Trophoblast cell (in vitro differentiated cells and primary cell): ENCODE measurements at places on chromosomes 1 and 21.

GRCh38 chr1:230884646-230885045 is 16.3 kb upstream of the C1orf198 start:
- no peak overlapping the region for H3K27ac ChIP-seq
- no peaks in the 10 kb centered on the region for H3K36me3 ChIP-seq
- H3K4me1 ChIP-seq: no peaks in the 10 kb centered on the region
- H3K27me3 ChIP-seq: no peaks in the 10 kb centered on the region
- no peak overlapping the region for H3K4me3 ChIP-seq
- no peak for DNase-seq

GRCh38 chr1:174812016-174812415 is 187.7 kb upstream of the CACYBP start:
- no peak for DNase-seq
- H3K36me3 ChIP-seq: no peaks in the 10 kb centered on the region
- H3K27ac ChIP-seq: no peak overlapping the region
- H3K4me1 ChIP-seq: no peaks in the 10 kb centered on the region

DNA sequence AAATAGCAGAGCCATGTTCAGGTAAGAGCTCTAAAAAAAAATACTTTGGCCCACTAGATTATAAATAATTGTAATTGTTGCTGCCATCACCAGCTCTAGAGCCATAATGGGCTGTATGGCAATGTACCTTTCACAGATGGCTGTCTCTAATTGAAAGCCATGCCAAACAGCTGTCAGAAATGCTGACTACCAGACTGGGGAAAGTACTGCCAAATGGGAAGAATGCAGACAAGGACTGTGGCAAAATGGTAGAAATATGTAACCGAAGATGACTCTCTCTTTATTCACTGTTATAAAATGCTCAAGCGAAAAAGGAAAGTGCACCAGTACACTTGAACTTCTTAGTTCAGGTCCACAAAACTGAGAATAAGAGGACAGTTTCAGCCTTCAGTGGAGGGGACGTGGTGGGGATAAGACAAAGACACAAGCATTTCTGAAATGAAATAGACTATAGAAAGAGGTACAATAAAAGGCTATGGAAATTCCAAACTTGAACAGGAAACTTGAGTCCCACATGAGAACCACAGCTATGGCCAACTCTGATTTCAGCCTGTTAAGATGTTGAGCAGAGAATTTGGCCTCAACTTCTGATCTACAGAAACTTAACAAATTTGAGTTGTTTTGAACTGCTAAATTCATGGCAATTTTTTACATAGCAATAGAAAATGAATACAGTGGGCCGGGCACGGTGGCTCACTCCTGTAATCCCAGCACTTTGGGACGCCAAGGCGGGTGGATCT is 46.5 kb upstream of the LPGAT1 start:
- no peaks in the 10 kb centered on the region for H3K4me1 ChIP-seq
- no peak for DNase-seq
- H3K4me3 ChIP-seq: no peak overlapping the region
- H3K27me3 ChIP-seq: no peaks in the 10 kb centered on the region
- H3K27ac ChIP-seq: no peak overlapping the region

DNA sequence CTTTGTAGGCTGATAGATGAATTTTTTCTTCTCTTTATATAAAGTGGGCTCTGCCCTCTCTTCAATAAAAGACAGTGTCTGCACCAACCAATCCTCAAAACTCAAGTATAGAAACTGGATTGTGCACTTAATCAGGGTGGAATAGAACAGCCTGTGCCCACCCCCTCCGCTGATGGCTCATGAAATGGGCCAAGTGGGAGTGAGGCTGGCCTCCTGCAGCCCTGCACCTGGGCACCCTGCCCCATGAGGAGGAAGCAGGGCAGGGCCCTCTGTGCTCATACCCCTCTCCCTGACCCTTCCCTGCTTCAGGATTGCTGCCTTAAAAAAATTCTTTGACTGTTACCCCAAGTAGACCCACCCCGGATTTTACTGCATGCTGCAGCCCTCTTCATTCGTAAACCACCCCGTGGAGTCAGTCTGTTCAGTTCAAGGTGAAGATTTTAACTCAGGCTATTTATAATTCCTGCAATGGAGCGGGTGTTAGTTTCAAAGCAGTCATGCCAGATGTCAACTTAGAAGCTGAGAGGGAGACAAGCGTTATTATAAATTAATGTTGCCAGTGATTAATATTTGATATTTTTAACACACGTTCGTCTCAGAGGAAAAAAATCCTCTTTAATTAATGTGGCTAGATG is 15.8 kb downstream of the PROK1 start:
- no peak overlapping the region for H3K27ac ChIP-seq
- no peaks in the 10 kb centered on the region for H3K36me3 ChIP-seq
- no peaks in the 10 kb centered on the region for H3K4me1 ChIP-seq
- no peaks in the 10 kb centered on the region for H3K27me3 ChIP-seq
- H3K4me3 ChIP-seq: no peak overlapping the region
- no peak for DNase-seq

GRCh38 chr1:100604372-100604771 is 66.4 kb downstream of the GPR88 start:
- no peaks in the 10 kb centered on the region for H3K4me1 ChIP-seq
- H3K27me3 ChIP-seq: no peaks in the 10 kb centered on the region
- DNase-seq: no peak
- H3K27ac ChIP-seq: no peak overlapping the region
- no peaks in the 10 kb centered on the region for H3K36me3 ChIP-seq

DNA sequence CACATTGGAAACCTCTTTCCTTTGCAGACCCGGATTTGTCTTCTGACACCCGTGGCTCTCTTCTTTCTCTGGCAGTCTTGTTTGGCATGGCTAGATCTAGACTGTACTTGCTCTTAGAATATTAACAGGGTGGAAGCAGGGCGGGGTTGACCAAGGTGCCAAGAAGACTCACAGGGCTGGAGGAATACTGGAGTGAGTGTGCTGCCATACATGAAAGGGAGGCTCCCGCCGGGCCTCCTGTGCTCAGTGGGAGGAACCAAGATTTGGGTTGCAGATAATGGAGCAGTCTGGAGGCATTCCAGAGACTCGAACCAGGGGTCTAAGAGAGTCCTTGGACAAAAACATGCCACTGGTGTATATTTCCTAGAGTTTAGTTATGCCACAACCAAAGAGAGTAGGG is 27.6 kb upstream of the SNX27 start:
- no peaks in the 10 kb centered on the region for H3K27me3 ChIP-seq
- H3K4me3 ChIP-seq: no peak overlapping the region
- DNase-seq: peak; percentile 57

DNA sequence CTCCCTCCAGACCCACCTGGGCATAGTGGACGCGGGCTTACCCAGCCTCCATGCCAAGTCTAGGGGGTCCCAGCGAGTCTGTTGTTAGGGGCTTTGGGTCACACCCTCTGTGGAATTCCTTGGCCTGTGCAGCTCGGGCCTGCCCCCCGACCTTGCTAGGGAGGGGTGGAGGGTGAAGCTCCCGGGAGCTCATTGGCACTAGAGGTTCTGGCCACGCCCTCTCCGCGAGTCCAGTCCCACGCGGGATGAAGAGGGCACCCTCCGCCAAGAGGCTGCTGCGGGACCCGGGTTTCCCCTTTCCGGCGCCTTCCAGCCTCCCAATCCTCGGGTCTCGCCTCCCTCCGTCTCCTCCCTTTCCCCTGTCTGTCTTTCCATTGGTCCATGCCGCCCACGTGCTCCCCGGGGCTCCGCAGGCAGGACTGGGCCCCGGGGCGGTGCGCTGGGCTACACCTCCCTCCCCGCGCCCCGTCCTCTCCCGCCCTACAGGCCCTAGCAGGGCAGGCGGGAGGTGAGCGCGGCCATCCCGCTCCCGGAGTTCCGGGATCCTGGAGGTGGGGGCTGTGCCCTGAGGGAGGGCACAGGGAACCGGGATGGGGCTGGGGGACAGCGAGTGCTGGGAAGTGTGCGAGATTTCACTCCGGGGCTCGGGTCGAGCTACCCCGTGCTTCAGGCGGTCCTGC is 3.5 kb downstream of the RUSC1 start:
- H3K36me3 ChIP-seq: peaks cover 46% of the 10 kb centered on the region
- H3K4me3 ChIP-seq: peak overlapping the region; percentile 87
- H3K4me1 ChIP-seq: peaks cover 20% of the 10 kb centered on the region
- peak; percentile 93 for DNase-seq

GRCh38 chr1:30638811-30639210 is 84.6 kb downstream of the MATN1 start:
- H3K4me3 ChIP-seq: no peak overlapping the region
- H3K4me1 ChIP-seq: no peaks in the 10 kb centered on the region
- DNase-seq: no peak

- no peaks in the 10 kb centered on the region for H3K36me3 ChIP-seq
- H3K4me3 ChIP-seq: no peak overlapping the region
- no peaks in the 10 kb centered on the region for H3K27me3 ChIP-seq
- H3K4me1 ChIP-seq: no peaks in the 10 kb centered on the region
Observed at GRCh38 chr1:209723265-209723664, 18.6 kb downstream of the HSD11B1 start.

- H3K36me3 ChIP-seq: no peaks in the 10 kb centered on the region
- peak overlapping the region; percentile 51 for H3K27ac ChIP-seq
- no peak overlapping the region for H3K4me3 ChIP-seq
- peaks cover 9% of the 10 kb centered on the region for H3K4me1 ChIP-seq
- H3K27me3 ChIP-seq: no peaks in the 10 kb centered on the region
- no peak for DNase-seq
Observed at GRCh38 chr1:8082945-8083344, 56.8 kb upstream of the ERRFI1 start.

DNA sequence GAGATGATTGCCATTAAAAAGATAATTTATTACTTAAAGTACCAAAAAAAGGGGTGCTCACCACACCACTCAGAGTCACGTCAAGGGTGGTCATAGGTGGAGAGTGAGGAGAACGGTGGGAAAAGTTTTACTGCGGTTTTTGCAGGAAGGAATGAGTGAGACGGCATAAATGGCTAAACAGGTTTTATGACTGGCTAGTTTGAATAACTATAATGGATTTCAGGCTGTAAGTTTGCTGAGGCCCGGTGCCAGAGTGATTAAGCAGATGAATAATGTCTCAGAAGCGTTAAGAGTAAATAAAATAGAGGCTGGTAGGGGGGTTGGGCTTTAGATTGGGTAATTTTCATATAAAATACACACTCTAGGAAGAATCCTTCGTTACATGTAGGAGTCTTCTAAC is 1337.8 kb downstream of the AMY1C start:
- H3K36me3 ChIP-seq: no peaks in the 10 kb centered on the region
- H3K4me3 ChIP-seq: no peak overlapping the region
- no peak overlapping the region for H3K27ac ChIP-seq
- no peak for DNase-seq
- no peaks in the 10 kb centered on the region for H3K4me1 ChIP-seq
- H3K27me3 ChIP-seq: no peaks in the 10 kb centered on the region

DNA sequence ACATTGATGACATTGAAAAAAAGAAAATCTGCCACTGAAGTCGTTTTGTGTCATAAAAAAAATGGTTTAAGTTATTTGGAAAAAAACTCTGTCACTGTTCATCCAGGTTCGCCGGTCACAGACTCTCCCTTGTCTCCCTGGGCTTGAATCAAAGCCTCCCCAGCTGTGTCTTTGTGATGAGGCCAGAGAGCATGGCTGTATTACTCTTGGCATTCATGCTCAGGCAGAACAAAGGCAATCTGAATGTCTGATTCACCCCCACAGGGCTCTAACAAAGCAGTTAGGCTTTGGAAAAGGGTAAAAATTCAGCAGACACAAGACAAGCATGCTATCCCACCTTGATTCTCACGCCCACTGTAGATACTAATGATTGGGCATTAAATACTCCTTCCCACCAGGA is 304.3 kb upstream of the PLD5 start:
- no peak overlapping the region for H3K4me3 ChIP-seq
- H3K4me1 ChIP-seq: peaks cover 12% of the 10 kb centered on the region
